ENCODE measurements at places on chromosomes 1 and 21.

DNA sequence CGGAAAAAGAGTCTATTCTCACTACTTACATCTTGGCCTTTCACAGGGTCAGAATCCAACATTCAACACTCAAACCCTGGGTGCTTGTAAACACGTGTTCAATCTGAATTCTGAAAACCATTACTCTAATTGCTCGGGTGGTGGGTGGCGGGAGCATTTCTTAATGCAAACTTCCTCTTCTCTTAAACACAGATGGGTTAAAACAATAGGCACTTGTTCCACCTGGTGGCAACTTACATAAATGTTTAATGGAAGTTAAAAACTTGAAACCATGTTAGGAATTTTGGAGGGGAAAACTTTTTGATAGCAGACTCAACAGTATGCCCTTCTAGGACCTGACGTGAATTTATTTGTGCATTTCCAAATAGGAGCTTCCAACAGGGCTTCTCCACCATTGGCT lies 23.4 kb upstream of the TDRD10 start:
- DNase-seq, result no peak

DNA sequence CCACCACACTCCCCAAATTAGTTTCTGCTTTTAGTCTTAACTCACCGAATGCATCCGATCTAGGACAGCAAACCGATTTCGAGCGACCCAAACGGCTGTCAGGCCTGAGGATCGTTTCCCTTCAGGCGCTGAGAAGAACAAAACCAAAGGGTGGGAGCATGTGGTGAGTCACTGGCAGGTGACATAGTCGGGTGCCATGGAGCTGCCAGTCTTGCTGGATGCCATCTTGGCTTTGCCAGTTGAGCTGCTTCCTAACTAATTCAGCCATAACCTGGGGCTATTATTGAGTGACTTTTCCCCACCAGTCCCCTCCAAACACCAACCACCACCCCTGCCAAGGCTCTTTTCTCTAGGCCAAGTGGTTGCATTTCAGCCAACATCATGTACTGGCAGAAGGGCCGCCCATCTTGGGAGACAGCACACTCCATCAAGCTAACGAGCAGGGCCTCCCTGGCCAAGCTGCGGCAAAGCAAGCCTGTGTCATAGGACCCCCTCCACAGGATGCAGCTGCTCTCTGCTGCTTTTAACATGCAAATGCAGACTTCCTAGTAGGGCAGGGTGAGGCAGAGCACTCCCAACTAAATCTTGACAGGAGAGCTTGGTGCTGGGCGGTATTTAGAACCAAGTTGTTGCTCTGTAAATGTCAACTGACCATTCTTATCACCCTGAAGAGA lies 22.3 kb upstream of the PEX19 start:
- no peak for DNase-seq

GRCh38 chr1:45787905-45788304 lies 15.5 kb upstream of the MAST2 start:
- no peak for DNase-seq

DNA sequence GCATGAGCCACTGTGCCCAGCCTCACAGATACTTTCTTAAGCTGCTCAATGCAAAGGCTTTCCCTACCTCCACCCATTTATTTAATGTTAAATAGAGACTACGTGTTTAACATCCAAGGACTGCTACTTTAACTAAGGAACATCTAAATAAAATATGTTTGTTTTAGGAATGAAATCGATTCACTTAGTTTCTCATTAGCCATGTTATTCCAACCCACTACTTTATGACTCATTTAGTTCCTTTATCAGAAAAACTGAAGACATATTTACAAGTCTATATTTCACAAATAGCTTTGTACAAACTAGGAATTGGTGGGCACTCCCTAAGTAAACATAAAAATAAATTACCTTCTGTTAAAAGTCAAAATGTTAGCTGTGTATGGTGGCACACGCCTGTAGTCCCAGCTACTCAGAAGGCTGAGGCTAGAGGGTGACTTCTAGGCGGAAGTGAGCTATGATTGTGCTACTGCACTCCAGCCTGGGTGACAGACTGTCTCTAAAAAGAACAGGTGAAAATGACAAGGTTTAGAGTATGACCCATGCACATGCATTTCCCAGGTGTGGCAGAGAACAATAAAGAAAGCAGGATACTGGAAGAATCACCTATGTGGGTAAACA lies 39.9 kb upstream of the AK4 start:
- DNase-seq, result no peak

GRCh38 chr21:35326677-35327076 lies 277.6 kb upstream of the RUNX1 start:
- no peak for DNase-seq

GRCh38 chr1:235579891-235580290 lies 69.7 kb downstream of the GNG4 start:
- DNase-seq, result no peak

GRCh38 chr1:169829671-169830070 lies 35.0 kb upstream of the METTL18 start:
- DNase-seq, result no peak

- no peak for DNase-seq
These were observed 1.7 kb upstream of the TIE1 start for GRCh38 chr1:43299101-43299500.

- DNase-seq, result no peak
These were observed 149.2 kb downstream of the ST6GALNAC5 start for GRCh38 chr1:77016386-77016985.

- no peak for DNase-seq
These were observed 23.4 kb downstream of the FNBP1L start for GRCh38 chr1:93471284-93471683.

GRCh38 chr1:232891071-232891470 lies 59.3 kb upstream of the NTPCR start:
- DNase-seq, result peak; percentile 71

DNA sequence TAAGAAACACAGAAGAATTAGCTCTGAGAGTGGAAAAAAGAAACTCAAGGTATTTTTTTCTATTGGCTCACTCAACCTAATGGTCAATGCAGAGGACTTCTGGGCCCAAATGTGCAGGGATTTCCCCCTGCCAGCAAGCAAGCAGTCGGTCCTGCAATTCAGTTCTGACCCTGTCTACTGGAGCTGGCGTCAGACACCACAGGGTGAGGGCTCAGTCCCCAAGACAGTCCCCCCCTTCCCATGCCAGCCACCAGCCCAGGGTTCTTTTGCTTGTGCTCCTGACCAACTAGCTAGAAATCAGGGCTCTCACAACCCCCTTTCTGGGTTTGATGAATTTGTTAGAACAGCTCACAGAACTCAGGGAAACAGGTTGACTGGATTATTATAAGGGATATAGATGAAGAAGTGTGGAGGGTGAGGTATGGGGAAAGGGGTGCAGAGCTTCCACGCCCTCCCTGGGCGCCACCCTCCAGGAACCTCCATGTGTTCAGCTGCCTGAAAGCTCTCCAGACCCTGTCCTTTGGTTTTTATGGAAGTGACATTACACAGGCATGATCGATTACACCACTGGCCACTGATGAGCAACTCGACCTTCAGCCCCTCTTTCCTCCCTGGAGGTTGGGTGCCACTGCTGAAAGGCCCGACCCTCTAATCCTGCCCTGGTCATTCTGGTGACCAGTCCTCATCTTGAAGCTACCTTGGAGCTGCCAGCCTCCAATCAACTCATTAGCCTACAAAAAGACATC lies 22.5 kb upstream of the PWP2 start:
- DNase-seq, result no peak

- no peak for DNase-seq
These were observed 45.9 kb downstream of the ZNF697 start for GRCh38 chr1:119602169-119602568.

Measured in non-pigmented ciliary epithelial cell (primary cell).